ENCODE measurements at places on chromosomes 11 and 22. TPM values are rescaled to one million over a fixed set of nuclear protein-coding genes. Genes with fewer than 3 reads are reported as not detected.

OR52I2 gene
- not detected for polyA plus RNA-seq

GGTLC2 gene
- not detected for polyA plus RNA-seq

ANGPTL5 gene
- polyA plus RNA-seq: not detected

DEUP1 gene
- polyA plus RNA-seq: not detected

TMEM121B gene
- polyA plus RNA-seq: not detected

CHRNA10 gene
- polyA plus RNA-seq: 0.21 TPM

SHISAL1 gene
- not detected for polyA plus RNA-seq

KRTAP5-8 gene
- polyA plus RNA-seq: not detected

RIBC2 gene
- polyA plus RNA-seq: not detected

EPS8L2 gene
- polyA plus RNA-seq: 17.3 TPM

CHADL gene
- polyA plus RNA-seq: 0.63 TPM

PARVG gene
- polyA plus RNA-seq: 120 TPM

RHOD gene
- 0.54 TPM for polyA plus RNA-seq

TRIM49B gene
- polyA plus RNA-seq: not detected

NLRP14 gene
- polyA plus RNA-seq: not detected

LGR4 gene
- 0.55 TPM for polyA plus RNA-seq

ZNF214 gene
- polyA plus RNA-seq: not detected

PGA5 gene
- not detected for polyA plus RNA-seq
